ENCODE measurements at places on chromosomes 11 and 22.

GRCh38 chr11:112504056-112504455, 243.4 kb upstream of the PLET1 start:
- no peak for DNase-seq

- no peak for DNase-seq
Measured at GRCh38 chr22:48096411-48096810, 1334.0 kb downstream of the TBC1D22A start.

DNA sequence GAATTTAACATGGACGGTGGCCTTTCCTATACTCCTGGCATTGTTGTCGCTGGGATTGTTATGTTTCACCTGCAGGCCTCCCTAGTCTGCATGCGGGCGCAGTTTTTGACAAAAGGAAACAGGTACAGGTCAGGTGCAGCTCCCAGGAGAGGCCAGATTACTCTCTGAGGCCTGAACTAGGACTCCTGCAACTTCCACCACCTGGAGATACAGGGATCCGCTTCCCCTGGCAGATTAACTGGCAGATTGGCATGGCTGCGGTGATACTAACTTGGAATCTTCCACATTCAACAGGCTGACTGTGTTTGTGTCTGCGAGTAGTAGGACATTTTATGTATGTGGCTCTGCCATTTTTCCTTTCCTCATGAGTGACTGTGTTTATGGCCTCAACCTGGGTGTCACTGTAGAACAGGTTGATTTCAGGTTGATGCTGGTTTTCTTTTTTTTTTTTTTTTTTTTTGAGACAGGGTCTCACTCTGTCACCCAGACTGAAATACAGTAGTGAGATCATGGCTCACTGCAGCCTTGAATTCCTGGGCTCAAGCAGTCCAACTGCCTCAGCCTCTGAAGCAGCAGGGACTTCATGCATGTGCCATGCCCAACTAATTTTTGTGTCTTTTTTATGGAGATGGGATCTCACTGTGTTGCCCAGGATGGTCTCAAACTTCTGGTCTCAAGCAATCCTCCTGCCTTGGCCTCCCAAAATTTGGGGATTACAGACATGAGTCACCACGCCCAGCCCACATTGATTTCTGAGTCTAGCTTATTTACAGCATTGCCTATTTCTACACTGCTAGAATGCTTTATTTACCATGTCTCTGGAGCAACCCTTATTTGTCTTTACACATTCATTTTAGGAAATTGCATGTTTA, 1.7 kb upstream of the USP28 start:
- DNase-seq = no peak

DNA sequence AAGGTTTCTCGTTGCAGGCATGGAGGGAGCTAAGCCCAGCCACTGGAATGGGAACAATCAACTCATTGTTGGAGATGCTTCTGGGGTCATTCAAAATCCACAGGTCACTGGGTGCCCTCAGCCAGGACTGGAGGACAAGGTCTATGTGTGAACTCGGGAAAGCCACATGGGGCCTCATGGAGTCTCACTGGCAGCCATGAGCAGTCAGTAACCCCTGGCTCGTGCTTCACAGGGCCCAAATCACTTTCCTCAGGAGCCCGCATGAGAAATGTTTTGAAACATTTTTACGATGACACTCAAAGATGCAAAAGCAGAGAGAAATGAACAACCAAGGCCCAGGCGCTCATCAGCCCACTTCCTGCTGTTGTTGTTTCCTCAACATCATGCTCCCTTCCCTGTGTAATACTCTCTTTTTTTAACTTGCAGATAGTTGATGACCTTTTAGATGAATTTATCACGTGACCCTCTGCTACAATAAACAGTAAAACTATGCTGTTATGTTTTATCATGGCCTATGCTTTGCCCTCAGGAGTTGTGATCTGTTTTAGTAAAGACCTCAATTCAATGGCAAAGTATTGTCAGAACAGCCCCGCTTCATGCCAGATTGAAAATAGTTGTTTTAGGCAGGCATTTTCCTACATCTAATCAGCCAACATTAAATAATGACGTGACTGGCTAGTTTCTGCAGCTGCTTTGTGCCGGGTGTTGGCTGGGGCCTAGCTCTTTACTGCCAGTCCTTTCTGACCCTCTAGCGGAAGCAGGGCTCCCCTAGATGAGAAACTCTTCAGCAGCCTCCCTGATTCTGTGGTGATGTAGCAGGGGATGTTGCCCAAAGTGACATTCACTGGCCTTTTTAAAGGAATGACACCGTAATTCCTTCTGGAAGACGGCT, 39.7 kb downstream of the ADAMTS15 start:
- no peak for DNase-seq

- peak; percentile 13 for DNase-seq
Measured at GRCh38 chr11:2834503-2835273, 50.9 kb downstream of the CDKN1C start.
